Trophoblast cell (in vitro differentiated cells and primary cell): ENCODE measurements at places on chromosomes 5 and 9.

- H3K27me3 ChIP-seq = no peaks in the 10 kb centered on the region
- H3K4me1 ChIP-seq = peaks cover 8% of the 10 kb centered on the region
- DNase-seq = no peak
- H3K27ac ChIP-seq = no peak overlapping the region
- no peaks in the 10 kb centered on the region for H3K36me3 ChIP-seq
These were observed 58.1 kb downstream of the DMRT1 start for GRCh38 chr9:899440-900184.

- no peak for DNase-seq
- H3K36me3 ChIP-seq = no peaks in the 10 kb centered on the region
- H3K4me3 ChIP-seq = no peak overlapping the region
- peaks cover 3% of the 10 kb centered on the region for H3K4me1 ChIP-seq
These were observed 155.7 kb upstream of the GPR151 start for GRCh38 chr5:146671561-146672295.

DNA sequence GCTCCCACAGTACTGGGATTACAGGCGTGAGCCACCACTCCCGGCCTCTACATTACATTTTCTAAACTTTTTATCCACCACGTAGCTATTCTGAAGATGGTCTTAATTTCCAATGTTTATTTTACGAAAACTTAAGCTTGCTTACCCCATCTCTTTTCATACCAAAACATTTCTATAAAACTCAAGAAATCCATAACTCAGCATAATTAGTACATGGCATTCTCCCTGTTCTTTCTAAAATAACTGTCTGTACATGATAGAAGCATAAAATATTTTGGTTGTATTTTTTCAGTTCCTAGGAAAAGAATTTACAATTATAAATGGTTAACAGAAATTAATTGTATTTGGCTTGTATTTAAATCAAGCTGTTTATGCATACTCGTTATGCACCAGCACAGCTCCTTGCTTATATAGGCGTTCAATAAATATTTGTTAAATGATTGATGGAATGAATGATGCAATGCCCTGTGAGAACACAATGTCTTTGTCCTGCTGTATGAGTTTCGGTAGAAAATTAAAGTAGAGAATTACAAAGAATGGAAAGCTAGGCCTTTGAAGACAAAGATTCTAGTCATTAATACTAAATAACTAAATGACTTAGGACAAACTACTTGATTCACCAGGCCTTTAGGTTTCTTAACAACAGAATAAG is 384.2 kb downstream of the EFNA5 start:
- no peaks in the 10 kb centered on the region for H3K4me1 ChIP-seq
- no peak for DNase-seq
- H3K27ac ChIP-seq = no peak overlapping the region
- no peak overlapping the region for H3K4me3 ChIP-seq
- H3K27me3 ChIP-seq = no peaks in the 10 kb centered on the region

DNA sequence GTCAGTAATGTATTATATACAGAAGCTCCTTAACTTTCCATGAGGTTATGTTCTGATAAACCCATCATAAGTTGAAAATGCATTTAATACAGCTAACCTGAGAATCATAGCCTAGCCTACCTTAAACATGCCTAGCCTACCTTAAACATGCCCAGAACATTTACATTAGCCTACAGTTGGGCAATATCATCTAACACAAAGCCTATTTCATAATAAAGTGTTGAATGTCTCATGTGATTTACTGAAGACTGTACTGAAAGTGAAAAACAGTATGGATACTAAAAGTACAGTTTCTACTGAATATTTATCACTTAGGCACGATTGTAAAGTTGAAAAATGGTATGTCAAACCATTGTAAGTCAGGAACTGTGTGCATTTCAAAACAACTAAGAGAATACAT is 1.6 kb downstream of the GM2A start:
- H3K27me3 ChIP-seq = no peaks in the 10 kb centered on the region
- no peaks in the 10 kb centered on the region for H3K36me3 ChIP-seq
- DNase-seq = no peak

GRCh38 chr9:134591573-134591981 is 50.0 kb upstream of the COL5A1 start:
- H3K27me3 ChIP-seq = no peaks in the 10 kb centered on the region
- no peaks in the 10 kb centered on the region for H3K36me3 ChIP-seq
- peaks cover 16% of the 10 kb centered on the region for H3K4me1 ChIP-seq
- DNase-seq = no peak
